ENCODE measurements at places on chromosomes 1 and 21.

- DNase-seq = no peak
Measured at GRCh38 chr1:77375541-77375940, 93.7 kb downstream of the AK5 start.

GRCh38 chr21:37117204-37117603 lies 44.1 kb downstream of the TTC3 start:
- DNase-seq = no peak

DNA sequence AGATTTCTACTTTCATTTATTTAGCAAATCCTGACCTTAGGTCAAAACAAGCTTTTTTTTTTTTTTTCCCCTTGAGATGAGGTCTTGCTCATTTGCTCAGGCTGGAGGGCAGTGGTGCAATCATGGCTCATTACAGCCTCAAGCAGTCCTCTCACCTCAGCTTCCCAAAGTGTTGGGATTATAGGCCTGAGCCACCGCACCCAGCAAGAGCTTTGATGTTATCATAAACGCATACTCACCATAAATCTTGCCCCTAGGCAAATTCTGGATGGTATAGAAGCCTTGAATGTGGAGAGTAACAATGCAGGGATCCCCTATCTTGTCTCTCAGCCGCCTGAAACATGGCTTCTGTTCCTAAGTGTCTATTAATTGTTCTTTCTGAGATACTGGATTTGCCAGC lies 24.8 kb upstream of the CLDN8 start:
- DNase-seq = no peak

- no peak for DNase-seq
Measured at GRCh38 chr1:50526431-50526830, 103.2 kb upstream of the DMRTA2 start.

GRCh38 chr21:35617491-35617890 lies 442.8 kb downstream of the SETD4 start:
- peak; percentile 12 for DNase-seq

DNA sequence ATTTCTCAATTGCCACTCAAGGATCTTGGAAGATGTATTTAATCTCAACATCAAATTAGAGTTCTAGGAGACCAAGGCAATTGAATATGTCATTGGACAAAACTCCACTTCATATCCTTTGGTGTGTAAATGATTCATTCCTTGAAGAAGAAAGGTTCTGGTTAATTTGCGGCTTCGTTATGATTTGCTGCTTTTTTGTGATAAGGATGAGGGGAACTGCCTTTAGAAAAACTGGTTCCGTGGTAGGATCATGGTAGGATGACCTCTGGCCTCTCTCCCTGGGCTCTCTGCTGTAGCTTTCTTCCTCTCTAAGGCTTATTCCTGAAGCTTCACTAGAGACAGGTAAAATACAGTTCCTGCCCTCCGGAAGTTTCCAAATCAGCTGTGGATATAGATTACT lies 51.5 kb upstream of the ERRFI1 start:
- no peak for DNase-seq

- DNase-seq = no peak
Measured at GRCh38 chr1:20187103-20187812, 940 bp upstream of the PLA2G2C start.

- no peak for DNase-seq
Measured at GRCh38 chr1:44988531-44989156, 2.2 kb upstream of the EIF2B3 start.

DNA sequence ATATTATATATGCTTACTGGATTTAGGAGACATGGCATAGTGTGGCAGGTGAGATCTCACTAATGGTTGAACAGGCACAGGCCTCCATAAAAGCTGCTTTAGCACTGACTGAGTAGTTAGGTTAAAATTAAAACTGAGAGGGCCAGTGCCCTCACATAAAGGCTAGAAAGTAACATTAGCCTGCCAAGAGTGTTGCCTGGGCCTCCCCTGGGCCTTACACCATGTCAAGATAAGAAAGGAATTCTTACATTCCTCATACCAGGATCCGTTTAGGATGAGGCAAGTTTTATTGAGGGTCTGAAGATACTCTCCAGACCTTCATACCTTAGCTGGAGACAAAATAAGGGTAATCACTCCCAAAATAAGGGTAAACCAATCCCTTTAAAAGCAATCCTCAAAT lies 1011.8 kb downstream of the PLA2G4A start:
- no peak for DNase-seq

DNA sequence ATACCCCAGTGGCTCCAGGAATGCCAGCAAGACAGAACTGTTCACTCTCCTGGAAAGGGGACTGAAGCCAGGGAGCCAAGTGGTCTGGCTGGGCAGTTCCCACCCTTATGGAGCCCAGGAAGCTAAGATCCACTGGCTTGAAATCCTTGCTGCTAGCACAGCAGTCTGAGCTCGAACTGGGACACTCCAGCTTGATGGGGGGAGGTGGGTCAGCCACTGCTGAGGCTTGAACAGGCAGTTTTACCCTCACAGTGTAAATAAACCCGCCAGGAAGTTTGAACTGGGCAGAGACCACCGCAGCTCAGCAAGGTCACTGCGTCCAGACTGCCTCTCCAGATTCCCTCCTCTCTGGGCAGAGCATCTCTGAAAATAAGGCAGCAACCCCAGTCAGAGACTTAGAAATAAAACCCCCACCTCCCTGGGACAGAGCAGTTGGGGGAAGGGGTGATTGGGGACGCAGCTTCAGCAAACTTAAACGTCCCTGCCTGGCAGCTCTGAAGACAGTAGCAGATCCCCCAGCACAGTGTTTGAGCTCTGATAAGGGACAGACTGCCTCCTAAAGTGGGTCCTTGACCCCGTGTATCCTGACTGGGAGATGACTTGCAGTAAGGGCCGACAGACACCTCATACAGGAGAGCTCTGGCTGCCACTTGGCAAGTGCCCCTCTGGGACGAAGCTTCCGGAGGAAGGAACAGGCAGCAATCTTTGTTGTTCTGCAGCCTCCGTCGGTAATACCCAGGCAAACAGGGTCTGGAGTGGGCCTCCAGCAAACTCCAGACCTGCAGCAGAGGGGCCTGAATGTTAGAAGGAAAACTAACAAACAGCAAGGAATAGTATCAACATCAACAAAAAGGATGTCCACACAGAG lies 568.4 kb downstream of the PLA2G4A start:
- DNase-seq = no peak

Measured in fibroblast of gingiva (primary cell).